ENCODE measurements at places on chromosomes 11 and 22.
A peak's percentile ranks its signal among the peaks of the same experiment; 100 is the strongest.

GRCh38 chr22:50522806-50523438 lies 2.5 kb downstream of the SCO2 start:
- no peak for ATAC-seq

DNA sequence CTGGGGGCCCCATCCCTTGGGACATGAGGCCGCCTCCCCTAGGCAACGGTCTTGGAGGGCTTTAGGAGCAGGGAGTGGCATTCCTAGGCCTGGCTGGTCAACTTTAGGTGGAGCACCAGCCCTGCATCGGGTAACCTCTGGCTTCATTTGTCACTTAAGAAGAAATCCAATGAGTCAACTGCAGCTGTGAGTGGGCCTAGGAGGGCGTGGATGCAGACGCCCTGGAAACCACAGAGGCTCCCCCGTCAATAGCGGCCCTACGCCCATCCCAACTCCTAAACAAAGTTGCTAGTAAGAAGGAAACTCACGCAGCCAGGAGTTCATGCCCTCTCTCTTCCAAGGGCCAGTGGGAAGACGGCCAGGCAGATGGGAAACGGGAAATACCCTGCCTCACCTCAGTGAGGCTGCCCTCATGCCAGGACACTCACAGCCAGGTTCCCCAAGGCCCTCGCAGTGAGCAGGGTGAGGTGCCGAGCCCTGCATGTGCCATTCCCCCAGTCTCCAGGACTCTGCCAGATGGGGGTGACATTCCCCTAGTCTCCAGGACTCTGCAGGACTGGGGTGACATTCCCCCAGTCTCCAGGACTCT lies 20.8 kb downstream of the BID start:
- no peak for ATAC-seq

DNA sequence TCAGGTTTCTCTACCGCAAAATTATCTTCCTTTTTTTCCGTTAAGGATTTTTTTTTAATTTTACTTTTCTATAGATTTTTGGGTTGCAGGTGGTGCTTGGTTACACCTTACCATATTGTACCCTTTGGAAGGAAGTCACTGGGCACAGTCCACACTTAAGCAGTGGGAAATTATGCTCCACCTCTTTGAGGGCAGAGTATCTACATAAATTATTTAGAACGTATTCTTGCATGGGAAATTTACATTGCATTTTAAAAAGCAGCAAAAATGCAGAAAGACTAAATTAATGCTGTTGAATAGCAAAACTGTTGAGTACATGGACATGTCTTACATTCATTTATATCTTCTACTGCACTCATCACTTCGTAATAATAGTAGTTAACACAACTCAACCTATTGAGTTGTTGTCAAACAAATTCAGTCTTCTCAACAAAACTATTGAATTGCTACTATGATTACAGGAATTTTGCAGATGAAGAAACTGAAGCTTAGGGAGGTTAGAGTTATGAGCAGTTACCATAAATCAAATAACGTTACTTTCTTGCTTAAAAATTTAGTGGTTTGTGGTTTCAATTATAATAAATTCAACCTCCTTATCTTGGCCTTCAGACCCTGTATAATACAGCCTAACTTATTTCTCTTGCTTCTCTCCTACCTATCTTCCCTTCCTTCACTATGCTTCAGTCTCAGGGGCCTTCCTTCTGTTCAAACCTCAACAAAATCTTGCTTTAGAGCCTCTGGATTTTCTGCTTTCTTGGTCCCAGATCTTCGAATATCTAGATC lies 97.4 kb upstream of the ARHGAP20 start:
- ATAC-seq: no peak

- ATAC-seq: peak; percentile 74
Observed at GRCh38 chr22:39176143-39176713, 23.7 kb upstream of the CBX7 start.

- ATAC-seq: no peak
Observed at GRCh38 chr11:107249054-107249453, 208.6 kb downstream of the CWF19L2 start.

DNA sequence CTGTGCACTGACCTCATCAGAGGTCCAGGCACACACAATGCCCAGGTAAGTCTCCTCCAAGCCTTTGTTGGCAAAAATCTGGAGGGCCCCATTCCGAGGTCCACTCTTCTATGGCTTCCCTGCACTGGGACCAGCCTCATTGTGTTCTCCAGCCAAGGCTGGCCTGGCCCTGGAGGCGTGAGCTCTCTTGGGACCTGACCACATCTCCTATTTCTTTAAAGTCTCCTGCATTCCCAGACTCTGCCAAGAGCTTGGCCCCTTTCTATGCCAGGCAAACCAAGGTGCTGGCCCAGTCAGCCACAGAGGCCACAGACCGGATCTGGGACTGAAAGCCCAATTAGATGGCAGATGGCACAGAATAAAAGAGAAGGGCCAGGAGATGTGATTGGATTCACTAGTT lies 55.1 kb downstream of the C11orf58 start:
- ATAC-seq: no peak

DNA sequence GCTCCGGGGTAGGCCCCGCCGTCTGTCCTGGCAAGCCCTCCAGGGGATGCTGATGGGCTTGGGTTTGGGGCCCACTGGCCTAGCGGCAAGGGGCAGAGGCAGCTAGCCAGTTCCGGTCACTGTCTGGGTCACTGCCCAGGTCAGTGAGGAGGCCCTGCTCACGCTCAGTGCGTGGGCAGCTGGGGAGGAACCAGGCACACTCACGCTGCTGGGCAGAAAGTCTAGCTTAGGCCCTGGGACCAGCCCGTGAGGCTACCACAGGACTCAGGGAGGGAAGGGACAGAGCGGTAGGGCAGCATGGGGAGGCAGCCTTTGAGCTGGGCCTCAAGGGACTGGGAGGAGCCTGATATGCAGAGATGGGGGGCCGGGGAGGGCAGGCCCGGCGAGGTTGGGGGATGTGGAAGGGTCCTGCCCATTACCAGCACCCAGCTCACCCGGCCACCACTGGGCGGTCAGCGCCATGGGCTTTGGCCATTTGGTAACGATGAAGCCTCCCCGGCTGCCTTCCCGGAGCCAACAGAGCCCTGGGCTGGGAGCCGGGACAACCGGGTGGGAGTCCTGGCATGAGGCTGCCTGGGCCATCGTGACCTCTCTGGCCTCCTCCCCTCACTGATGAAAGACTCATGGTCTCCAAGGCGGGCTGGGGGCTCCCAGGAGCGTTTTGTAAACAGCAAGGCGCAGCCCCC lies 14.2 kb downstream of the SHISAL1 start:
- ATAC-seq: no peak

- no peak for ATAC-seq
Observed at GRCh38 chr11:119359365-119360214, 13.1 kb upstream of the MFRP start.

- peak; percentile 77 for ATAC-seq
Observed at GRCh38 chr22:28917747-28918549, 34.6 kb downstream of the ZNRF3 start.

GRCh38 chr11:61111786-61112517 lies 9.7 kb downstream of the CD5 start:
- ATAC-seq: no peak

DNA sequence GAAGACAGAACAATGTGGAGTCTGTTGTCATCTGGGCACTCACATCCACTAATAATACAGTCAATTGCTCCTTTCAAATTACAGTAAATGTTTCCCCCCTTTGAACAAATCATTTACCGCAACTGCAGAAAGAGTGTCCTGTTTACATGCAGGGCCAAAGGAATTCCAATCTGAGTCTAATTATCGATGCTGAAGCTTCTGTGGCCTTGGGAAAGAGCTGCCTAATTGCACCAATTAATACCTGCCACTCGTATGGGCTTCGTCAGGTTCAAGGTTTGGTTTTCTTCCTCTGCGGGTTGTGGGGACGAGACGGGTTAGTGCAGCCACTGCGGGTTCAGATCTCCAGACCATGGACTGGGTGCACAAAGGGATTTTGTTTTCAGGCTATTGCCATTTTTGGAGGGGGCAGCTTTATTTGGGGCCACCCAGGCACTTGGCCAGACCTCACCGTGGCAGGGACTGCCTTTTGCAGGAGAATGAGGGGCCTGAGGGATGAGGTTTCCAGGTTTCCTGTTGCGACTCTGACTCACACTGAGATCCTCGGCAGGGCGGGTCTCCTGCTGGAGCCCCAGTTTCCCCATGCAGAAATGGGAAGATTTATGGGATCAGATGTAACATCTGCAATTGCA lies 147.6 kb downstream of the MIAT start:
- no peak for ATAC-seq

DNA sequence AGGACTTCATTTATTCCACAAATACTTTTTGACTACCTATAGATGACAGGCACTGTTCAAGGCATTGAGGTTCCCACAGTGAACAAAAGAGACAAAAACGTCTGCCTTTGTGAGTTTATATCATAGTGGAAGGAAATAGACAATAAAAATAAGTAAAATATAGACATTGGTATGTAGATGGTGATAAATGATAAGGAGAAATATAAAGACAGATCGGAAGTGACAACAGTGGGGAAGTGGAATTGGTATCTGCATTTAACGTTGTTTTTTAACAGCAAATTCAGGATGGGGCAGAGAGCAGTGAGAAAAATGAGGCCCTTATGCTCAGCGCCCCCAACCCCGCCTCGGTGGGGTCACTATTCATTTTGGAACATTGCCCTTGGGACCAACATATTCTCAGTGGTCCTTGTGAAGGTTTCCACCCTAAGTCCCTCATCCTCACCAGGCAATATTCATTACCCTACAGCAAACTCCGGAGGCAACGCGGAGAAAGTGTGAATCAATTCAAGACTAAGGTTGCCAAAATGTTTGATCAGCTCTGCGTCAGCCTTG lies 627 bp upstream of the PEX26 start:
- ATAC-seq: no peak

DNA sequence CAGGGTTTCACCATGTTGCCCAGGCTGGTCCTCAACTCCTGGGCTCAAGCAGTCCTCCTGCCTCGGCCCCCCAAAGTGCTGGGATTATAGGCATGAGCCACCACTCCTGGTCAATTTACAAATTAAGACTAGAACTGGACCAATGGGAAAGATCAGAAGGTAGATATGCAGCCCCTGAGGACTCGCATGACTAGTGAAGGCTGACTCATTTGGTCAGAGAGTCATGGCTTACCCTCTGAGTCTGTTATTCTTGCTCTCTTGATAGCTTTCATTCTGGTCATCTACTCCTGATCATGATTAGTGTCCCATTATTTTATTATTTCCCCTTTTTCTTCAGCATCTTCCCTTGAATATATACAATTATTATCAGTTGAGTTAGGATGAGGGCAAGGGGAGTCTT lies 2.7 kb upstream of the LDHAL6A start:
- no peak for ATAC-seq

DNA sequence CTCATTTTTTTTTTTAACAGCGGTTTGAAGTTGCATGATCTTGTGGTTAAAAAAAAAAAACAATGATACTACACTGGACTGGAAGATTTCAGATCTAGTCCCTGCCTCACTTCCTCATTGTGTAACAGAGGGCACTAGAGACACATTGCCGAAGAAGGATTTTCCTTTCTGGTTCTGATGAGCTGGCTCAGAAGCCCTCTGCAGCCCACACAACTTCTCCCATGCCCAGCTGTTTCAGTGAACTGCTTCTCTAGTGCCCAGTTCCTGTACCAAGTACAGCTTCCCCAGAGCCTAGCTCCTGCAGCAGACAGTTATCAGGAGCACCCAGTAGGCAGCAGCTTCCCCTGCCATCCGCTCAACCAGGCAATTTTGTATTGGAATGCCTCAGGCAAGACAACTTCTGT lies 29.5 kb upstream of the ANO5 start:
- ATAC-seq: peak; percentile 53

- ATAC-seq: no peak
Observed at GRCh38 chr11:111796696-111797095, 30.5 kb upstream of the PPP2R1B start.

- no peak for ATAC-seq
Observed at GRCh38 chr22:44031158-44031952, 7.3 kb downstream of the PARVB start.

- ATAC-seq: no peak
Observed at GRCh38 chr11:86917589-86917988, 37.6 kb downstream of the FZD4 start.

GRCh38 chr22:29190051-29190450 lies 15.6 kb upstream of the EMID1 start:
- no peak for ATAC-seq

GRCh38 chr22:42515896-42516295 lies 3.7 kb downstream of the RRP7A start:
- ATAC-seq: no peak

DNA sequence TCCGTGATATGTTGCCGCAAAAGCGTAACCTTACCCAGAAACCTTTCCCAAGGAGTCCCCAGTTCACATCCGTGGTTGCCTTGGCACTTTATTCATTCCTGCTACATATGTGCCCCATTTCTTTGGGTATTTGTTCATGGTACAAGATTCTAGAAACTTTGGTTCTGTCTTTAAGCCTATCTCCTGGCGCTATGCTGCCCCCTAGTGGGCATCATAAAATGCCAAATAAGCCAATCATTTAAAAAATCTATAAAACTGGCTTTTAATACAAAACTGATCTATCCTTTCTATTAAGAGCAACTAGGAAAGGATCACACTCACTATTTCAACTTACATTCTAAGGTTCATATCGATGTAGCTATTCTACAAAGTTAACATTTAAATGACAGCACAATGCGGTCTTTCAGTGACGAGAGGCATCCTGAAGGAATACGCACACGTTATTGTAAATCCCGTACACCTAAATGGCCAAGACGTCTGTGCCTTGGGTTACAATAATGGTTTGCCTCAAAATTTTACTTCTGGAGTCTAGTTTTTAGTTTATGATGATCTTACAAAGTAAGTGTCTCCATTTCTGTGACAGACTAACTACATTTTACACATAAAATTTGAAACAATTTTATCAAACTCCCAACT lies 16.2 kb downstream of the PIWIL3 start:
- ATAC-seq: no peak

- no peak for ATAC-seq
Observed at GRCh38 chr22:20576445-20576816, 69.0 kb downstream of the MED15 start.

- ATAC-seq: no peak
Observed at GRCh38 chr11:86061483-86062205, 7.2 kb downstream of the PICALM start.

Data from gastroesophageal sphincter (tissue), 4 donors.